ENCODE measurements at places on chromosomes 3 and 15. TPM values are rescaled to one million over a fixed set of nuclear protein-coding genes. Genes with fewer than 3 reads are reported as not detected.

The RGMA gene
- 0.20 TPM for total RNA-seq

DNA sequence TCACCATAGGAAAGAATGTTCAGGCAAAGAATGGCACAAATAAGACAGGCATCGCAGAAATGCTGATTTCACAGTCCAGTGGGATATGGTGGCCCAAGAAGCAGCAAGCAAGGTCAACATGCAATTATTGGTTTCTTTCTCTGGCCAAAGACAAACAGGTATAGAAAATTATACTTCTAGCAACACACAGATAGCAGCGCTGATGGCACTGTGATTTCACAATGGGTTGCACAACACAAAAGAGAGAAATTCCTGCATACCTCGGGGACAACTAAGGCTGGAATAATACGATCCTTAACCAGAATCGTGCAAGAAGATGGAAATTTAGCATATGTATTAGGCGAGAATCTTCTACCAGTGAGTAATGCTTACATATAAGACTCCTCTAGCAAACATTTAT lies 76.3 kb upstream of the NR2F2 start:
- no peak for DNase-seq

GRCh38 chr3:186974824-186975313 lies 44.5 kb downstream of the ST6GAL1 start:
- DNase-seq = no peak

- no peak for DNase-seq
Measured at GRCh38 chr15:56871185-56871584, 47.3 kb upstream of the TCF12 start.

The BTLA gene
- 14.8 TPM for total RNA-seq

The STRIT1 gene
- total RNA-seq = not detected

- DNase-seq = no peak
Measured at GRCh38 chr3:122092460-122093165, 37.5 kb downstream of the CD86 start.

DNA sequence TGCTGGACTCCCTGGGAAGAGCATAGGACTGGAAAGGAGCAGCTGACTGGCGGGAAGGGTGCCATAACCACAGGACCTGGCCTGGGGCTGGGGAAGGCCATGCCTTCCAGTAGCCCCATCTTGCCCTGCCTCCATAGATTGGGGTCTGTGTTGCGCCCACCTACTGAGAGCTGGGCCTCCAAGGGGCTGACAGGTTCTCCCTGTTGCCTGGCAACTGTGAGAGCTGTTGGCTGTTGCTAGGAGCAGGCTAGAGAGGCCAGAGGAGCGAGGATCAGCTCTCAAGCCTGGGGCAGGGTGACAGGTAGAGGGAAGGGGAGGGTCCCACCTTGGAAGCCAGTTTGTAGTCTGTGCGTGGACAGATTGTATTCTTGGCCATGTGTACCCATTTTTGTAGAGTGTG lies 2.8 kb upstream of the GNAI2 start:
- DNase-seq = no peak

GRCh38 chr3:44326515-44326914 lies 12.1 kb upstream of the TCAIM start:
- no peak for DNase-seq

GRCh38 chr3:98014268-98014585 lies 20.9 kb downstream of the GABRR3 start:
- DNase-seq = no peak

GRCh38 chr15:89820666-89821611 lies 6.3 kb upstream of the ANPEP start:
- no peak for DNase-seq

DNA sequence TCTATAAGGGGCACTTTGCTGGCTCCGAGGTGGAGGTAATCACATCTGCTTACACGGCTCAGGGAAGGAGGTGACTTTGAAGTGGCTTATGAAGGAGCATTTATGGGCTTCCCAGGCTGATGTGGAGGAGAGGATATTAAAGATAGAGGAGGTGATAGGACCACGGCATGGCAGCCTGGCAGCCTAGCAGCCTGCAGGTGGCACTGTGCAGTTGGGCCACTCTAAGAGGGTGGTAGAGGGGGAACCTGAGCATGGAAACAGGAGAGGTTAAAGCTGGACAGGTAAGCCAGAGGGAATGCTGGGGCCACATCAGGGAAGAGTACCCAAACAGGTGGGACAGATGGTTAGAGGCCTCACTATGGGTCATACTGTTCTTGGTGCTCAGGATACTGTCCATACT lies 375.0 kb downstream of the WDR72 start:
- DNase-seq = no peak

- DNase-seq = no peak
Measured at GRCh38 chr3:33826688-33827087, 28.3 kb downstream of the PDCD6IP start.

GRCh38 chr3:177928172-177928873 lies 607.9 kb upstream of the KCNMB2 start:
- DNase-seq = no peak

DNA sequence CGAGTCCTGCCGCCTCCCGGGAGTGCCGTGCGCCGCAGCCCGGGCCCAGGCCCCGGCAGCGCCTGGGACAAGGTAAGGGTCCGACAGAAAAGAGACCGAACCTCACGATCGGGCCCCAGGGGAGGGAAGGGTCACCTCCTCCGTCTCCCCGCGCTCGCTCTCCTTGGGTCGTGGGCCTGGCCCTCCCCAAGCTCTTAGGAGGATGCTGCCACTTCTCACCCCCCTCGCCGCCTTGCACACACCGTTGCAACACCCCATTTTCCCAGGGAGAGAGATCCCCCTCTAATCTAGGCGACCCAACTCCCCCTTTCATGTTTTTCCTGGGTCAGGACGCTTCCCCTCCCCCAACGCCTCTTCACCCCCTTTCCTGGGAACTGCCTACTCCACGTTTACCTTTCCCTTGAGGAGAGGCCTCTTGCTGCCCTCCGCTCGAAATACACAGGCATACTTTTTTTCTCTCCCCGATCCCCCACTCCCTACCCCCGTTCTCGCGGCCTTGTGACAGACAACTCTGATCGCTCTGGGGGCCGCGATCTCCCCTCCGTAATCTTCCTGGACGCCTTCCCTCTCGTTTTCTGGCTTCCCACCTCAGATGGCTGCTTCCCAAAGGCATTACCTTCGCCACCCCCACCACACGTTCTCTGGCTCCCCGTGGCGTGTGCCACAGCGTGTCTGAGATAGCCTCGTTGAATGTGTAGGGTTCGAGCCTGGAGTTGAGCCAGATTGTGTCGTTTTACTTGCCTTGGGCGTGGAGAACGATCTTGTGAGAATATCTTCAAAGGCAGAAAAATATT lies 688 bp downstream of the SETD5 start:
- peak; percentile 12 for DNase-seq

The PLD1 gene
- total RNA-seq = 1.3 TPM

DNA sequence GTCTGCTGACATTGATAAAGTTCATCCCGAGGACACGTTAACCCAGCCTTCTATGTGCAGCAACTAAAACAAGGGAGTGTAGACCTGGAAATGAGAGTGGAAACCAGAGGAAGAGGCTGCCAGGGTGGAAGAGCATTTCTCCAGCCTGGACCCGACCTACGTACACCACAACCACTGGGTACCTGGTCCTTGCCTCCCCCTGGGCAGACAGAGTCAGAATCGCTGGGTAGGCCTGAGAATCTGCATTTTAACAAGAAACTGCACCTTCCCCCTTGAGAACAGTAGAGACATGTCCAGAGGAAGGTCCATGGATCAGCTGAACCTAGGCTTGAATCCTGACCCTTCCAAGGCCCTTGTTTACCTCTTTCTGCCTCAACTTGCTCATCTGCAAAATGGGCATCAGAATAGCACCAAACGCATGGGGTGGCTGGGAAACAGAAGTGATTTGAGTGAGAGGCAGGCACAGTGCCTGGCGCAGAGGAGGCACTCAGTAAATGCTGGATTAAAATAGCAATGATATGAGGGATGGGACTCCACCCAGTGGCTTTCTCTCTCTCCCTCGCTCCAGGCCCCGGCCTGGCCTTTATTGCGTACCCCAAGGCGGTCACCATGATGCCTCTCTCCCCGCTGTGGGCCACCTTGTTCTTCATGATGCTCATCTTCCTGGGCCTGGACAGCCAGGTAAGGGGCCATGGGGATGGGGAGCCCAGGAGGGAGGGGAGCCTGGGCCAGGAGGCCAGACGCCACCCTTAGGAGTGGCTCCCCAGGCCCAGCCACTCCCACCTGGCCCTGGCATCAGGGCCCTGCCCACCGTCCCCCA lies 66.9 kb upstream of the SLC6A1 start:
- no peak for DNase-seq

DNA sequence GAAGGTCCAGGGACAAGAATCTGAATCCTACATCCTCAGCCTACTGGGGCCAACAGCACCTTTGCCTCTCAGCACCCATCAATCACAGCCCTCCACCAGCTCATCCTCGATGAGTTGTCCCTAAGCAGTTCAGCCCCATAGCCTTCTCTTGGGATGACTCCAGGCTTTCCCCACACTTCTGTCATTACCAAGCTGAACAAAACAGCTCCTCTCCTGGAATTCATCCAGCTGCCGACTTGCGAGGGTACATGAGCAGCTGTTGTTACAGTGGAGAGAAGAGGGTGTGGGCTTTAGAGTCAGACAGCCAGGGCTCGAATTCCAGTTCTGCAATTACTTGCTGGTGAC lies 69.0 kb upstream of the THBS1 start:
- DNase-seq = no peak

DNA sequence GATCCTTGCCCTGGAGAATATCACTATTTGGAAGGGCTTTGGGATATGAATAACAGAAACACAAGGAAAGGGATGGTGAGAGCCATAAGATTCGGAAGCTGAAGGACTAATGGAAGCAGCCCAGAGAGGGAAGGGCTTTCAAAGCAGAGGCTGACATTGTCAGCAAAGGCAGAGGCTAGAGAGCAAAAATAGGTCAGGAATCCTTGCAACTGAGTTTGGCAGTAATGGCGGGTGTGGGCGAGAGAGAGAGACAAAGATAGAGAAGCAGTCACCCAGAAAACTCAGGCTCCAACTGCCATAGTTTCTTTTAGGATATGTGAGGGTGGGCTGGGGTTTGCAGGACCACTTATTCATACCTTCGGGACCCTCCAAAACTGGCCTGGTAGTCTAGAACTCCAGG lies 248.6 kb downstream of the OPA1 start:
- DNase-seq = no peak

- no peak for DNase-seq
Measured at GRCh38 chr3:148953094-148953493, 38.2 kb upstream of the GYG1 start.

- no peak for DNase-seq
Measured at GRCh38 chr15:49721621-49722020, 100.8 kb downstream of the DTWD1 start.

- no peak for DNase-seq
Measured at GRCh38 chr3:9047452-9048346, 84.4 kb upstream of the RAD18 start.

The CCR8 gene
- 5.3 TPM for total RNA-seq

GRCh38 chr15:82781349-82781748 lies 24.5 kb downstream of the FSD2 start:
- no peak for DNase-seq

DNA sequence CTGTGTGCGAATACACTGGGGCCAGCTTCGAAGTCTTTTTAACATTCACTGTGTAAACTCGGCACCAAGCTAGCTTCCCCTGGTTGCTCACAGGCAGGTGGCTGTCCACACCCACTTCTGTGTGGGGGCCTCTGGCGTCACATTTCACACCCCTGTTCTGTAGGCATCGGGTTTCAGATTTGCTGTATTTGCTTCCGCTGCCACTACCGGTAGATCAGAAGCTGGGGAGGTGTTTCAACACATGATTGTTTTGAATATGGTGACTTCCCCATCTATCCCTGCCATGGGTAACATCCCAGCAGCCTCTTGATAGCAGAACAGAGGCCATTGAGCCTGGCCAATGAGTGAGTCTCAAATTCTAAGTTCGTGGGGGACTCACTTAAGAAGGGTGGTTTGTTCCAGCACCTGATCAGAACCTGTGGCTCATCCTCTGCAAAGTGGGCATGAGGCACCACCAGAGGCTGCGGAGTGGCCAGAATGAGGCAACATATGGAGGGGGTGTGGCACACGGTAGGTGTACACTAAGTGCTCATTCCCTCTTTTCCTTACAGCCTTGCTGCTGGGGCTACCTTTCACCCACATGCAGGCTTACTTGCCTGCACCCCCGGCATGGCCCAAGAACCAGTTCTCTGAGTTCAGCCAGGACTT lies 61.5 kb downstream of the IQSEC1 start:
- peak; percentile 75 for DNase-seq

GRCh38 chr3:194470615-194471014 lies 16.2 kb downstream of the ATP13A3 start:
- DNase-seq = no peak

DNA sequence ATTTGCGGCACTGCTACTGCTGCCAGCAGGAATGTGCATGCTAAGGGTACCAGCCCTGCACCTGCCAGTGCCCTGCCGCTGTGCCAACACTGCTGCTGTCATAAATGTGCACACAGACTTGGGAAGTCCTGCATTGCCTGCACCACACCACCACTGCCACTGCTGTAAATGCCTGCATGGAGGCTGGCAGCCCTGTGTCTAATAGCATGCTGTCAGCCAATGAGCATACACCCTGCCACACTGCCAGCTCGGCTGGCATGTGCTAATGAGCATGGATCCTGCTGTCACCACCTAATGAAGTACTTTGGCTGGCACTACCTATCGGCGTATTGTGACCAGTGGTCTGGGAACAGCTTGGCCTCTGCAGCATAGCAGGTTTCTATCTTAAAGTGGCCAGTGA lies 981.8 kb upstream of the GBE1 start:
- DNase-seq = no peak

The ZDHHC23 gene
- total RNA-seq = 4.3 TPM

- DNase-seq = no peak
Measured at GRCh38 chr3:96852849-96853248, 38.5 kb downstream of the EPHA6 start.

GRCh38 chr15:66722757-66723540 lies 20.9 kb downstream of the SMAD6 start:
- DNase-seq = no peak

GRCh38 chr3:195566797-195567196 lies 16.9 kb downstream of the APOD start:
- DNase-seq = no peak

- DNase-seq = no peak
Measured at GRCh38 chr3:22450786-22451400, 699.9 kb upstream of the ZNF385D start.

GRCh38 chr3:173976281-173976680 lies 578.7 kb downstream of the NLGN1 start:
- no peak for DNase-seq

DNA sequence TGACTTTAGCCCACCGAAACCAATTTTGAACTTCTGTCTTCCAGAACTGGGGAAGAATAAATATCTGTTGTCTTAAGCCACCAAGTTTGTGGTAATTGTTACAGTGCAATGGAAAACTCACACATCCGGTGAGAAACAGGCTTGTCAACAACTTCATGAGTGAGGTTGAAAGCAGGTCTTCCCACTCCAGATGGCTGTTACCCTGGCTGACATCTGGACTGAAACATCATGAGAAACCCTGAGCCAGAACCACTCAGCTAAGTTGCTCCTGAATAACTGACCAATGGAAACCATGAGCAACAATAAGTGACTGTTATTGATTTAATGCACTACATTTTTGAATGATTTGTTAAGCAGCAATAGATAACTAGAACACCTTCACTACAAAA lies 10.3 kb downstream of the ACSBG1 start:
- no peak for DNase-seq

The SCAP gene
- total RNA-seq = 73.4 TPM

- no peak for DNase-seq
Measured at GRCh38 chr3:129034642-129035041, 25.9 kb upstream of the GP9 start.

Data from CD8-positive, alpha-beta memory T cell (primary cell).